ENCODE measurements at places on chromosomes 6 and 20.

GRCh38 chr20:64048402-64049044 lies 916 bp downstream of the SOX18 start:
- no peak for DNase-seq

DNA sequence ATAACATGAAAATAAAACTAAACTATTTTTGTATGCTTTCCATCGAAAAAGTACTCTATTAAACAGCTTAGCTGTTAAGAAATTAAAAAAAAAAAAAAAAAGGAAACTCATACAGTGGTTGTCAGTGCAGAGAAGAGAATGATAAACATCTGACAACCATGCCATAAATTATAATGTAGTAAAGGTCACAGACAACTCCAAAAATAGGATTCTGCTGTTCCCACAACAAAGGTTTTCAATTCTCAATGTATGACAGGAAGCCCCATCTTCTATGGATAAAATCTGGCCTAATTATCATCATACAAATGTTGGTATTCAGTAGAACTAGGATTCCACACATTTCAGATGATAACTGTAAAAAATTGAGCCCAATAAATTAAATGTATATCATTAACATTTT lies 5.0 kb downstream of the PLN start:
- DNase-seq: no peak

GRCh38 chr6:139262519-139263300 lies 29.1 kb downstream of the TXLNB start:
- DNase-seq: no peak

DNA sequence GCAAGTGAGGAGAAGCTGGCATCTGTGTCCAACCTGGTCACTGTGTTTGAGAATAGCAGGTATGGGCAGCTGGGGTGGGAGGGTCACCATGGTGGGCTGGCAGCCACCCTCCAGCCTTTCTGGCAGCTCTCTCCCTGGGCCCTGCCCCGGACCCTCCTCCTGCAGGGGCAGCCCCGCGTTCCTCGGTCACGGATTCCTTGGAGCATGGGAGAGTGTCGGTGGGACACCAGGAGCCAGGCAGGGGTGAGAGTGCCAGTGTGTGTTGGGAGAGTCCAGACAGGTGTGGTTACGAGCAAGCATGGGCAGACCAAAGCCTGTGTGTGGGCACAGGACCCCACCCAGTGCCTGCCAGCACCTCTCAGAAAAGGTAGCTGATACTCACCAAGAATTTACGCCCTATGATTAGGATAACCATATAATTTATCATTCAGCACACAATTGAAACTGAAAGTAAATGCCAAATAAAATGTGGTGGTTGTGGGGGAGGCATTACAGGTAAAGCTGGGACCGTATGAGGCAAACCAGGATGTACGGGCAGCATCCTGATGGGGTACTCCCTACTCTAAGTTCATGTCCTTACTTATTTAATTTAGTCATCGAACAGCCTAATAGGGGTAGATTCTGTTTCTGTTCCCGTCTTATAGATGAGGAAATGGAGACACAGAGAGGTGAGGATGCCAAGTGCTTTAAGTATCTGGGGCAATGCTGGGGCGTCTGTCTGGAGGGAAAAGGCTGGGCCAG lies 542 bp downstream of the FGD2 start:
- DNase-seq: no peak

DNA sequence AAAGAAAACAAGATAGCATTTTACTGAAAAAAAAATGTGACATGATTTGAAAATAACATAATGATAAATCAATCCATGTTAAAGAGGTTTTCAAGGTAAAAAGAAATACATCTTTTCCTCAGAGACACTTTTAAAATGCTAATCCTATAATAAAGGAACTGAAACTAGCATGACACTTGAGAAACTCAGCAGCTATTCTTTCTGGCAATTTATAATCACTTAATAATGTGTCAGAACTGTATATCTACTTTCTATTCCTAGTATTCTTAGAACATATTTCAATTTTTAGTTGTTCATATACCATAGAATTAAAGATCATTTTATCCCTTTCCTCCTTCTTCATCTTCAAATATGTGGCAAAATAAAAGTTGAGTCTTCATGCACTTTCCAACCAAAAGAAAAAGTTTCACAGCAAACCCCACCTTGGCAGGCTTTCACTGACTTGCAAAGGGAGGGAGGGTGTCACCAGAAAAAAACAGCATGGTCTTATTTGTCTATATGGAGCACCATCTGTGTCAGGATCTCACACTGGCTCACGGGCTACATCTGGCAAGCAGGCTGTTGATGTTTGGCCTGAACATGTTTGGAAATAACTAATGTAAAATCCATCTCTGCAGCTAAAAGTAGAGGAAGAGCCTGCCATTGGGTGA lies 48.5 kb downstream of the FHL5 start:
- no peak for DNase-seq

GRCh38 chr6:106830930-106831329 lies 143.6 kb downstream of the CD24 start:
- DNase-seq: no peak

- no peak for DNase-seq
Observed at GRCh38 chr20:50389808-50390684, 120.1 kb upstream of the PTPN1 start.

DNA sequence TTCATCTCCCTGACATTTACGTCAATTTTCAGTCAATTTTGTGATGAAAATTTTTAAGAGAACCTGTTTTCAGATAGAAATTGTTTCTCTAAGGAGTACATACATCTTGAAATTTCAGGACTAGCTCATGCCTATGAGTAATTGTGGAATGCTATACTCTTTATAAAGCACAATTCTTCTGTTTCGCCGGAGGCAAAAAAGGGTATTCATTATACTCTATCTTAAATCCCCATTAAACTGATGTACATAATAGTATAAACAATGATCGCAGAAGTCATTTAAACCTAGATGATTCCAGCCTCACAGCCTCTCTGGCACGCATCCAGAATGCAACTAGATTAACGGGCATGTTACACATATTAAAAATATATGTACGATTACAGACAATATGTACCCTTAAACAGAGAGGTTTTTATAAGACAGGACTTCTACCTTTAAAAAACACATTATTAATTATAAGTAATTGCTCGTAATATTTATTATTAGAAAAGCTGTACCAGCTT lies 62.6 kb downstream of the NRSN1 start:
- no peak for DNase-seq
